Astrocyte (in vitro differentiated cells and primary cell): ENCODE measurements at places on chromosomes 1 and 21. TPM values are rescaled to one million over a fixed set of nuclear protein-coding genes. Genes with fewer than 3 reads are reported as not detected.
A peak's percentile ranks its signal among the peaks of the same experiment; 100 is the strongest.

DNA sequence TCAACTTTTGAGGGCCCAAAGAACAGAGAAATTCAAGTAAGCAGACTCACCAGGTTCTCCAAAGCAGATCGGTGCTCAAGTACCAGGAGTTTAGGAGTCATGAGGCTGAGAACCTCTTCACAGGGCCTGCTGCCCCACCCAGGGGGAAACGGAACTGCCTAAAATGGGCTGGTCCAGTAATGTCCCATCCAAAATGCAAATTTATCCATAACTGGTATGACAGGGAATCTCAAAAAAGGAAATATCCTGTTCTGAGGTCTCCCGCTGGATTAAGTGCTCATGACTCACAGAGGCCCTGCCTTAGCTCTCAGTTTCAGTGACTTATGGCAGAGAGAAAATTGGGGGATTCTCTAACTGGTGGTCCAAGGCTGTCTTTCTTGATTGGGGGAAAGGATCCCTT lies 9.3 kb downstream of the SPRR2G start:
- no peak for DNase-seq

DNA sequence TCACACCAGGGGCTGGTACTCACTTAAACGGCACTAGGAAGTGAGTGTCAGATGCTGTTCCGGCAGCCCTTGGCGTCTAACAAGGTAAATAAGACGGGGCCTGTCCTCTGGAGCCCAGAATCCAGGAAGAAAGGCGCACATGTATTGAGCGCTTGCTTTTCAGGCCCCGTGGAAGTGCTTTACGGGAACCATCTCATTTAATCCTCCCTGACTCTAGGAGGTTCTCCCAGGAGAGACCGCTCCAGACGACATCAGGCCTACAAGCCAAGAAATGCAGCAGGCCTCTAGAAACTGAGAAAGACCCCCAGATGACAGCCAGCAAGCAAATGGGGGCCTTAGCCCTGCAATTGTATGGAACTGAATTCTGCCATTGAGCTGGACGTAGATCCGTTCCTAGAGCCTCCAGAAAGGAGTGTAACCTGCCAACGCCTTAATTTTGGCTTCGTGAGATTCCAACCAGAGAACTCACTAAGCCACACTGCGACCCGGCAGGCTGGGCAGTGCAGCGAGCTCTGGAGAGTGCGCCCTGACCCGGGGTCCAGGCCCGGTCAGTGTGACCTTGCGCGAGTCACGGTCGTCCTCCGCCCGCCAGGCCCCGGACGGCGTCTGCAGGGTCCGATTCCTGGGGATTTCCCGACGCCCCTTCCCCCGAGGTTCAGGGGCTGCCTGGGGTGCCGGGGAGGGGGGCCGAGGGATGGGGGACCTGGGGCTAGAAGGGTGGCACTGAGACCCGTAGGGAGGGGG lies 532 bp upstream of the MANEAL start:
- DNase-seq: no peak

GRCh38 chr1:34276606-34277005 lies 99.9 kb downstream of the C1orf94 start:
- DNase-seq: no peak

- DNase-seq: peak; percentile 33
These were observed 330.5 kb upstream of the KAZN start for GRCh38 chr1:14267991-14268390.

- peak; percentile 8 for DNase-seq
These were observed 131.8 kb downstream of the CCDC185 start for GRCh38 chr1:223524930-223525451.

DNA sequence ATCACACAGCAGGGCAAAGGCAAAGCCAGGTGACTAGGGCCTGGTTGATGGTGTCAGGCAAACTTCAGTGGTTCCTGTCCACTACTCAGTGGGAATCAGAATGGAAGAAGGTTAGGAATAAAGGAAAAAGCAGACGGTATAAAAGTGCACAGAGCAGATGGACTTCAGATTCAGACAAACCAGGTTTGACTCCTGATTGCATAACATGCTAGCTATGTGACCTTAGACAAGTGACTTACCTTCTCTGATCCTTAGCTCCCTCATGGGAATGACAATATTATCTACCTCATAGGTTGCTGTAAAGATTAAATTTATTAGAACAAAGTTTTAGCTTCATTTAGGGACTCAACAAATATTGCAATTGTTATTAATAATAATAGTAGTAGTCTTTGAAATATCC lies 4.9 kb downstream of the PAQR7 start:
- no peak for DNase-seq

DNA sequence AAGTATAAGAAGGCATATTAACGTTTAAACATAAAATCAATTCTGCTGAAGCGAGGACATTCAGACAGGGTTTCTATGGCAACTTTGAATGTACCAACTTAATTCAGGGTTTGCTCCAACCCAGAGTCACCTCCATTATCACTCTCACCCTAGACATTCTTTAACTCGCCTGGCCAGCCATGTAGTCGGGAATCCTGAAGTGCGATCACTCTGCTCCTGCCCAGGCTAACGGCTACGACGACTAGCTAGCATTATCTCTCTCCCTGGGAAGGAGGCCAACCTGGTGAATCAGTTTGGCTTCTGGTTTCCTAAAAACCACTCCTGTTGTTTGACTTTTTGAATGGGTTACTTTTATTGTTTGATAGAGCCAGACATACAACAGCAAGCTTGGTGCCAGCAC lies 38.9 kb upstream of the ZBTB18 start:
- DNase-seq: peak; percentile 84

DNA sequence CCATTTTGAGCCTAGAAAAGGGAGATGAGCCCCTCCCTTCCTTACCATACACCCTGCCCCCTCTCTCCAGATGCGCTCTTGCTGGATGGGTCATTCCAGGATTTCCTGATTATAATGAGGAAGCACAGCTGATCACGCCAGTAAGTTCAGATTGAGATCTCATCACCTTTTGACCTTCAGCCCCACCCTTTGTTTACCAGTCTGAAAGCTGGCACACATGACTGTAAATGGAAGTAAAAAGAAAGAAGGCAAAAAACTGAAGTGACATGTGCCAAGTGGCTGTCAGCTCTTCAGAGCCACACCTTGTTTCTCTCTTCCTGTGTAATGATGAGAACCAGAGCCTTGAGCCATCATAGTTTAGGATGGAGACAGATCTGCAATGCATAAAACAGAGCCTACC lies 27.9 kb downstream of the S1PR1 start:
- no peak for DNase-seq

DNA sequence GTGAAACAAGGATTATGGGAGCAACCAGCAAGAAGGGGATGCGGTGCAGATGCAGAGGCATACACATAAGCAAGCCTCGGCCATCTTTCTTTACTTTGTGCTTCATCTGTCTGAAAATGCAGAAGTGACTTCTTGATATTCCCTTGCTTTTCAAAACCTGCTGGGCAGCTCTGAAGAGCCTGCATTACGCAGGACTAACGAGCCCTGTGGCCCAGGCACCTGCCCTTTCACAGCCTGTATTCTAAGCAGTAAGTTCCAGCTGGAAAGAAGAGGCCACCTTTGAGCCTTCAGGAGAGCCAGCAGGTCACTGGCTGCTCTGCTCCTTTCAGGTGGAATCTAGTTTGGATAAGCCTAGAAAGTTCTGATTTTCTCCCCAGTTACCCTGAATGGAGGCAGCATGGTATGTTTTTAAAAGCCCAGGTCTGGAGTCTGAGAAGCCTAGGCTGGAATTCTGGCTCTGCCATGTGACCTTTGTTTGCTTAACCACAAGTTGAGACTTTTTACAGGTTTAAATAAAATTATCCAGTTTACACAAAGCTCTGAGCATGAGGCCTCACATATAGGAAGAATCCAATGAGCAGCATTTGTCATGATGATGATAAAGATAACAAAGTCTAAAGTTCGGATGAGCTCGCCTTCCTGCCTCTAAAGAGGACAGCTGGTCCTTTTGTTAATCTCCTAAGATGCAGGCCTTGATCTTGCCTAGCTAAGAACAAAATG lies 122.9 kb downstream of the UBR4 start:
- DNase-seq: no peak

Gene FLG2
- not detected in 2 replicates for total RNA-seq

Gene TAF12
- 25.9 and 26.8 TPM in 2 replicates for total RNA-seq
